Hematopoietic multipotent progenitor cell treated with erythropoietin and hydrocortisone succinate and interleukin-3 and kit ligand, for 4 days (in vitro differentiated cells): ENCODE measurements at places on chromosomes 1 and 21.
A peak's percentile ranks its signal among the peaks of the same experiment; 100 is the strongest.

- DNase-seq: peak; percentile 25
These were observed 710.6 kb downstream of the MATN1 start for GRCh38 chr1:30012455-30013440.

GRCh38 chr1:203629016-203629506, 2.4 kb downstream of the ATP2B4 start:
- DNase-seq: no peak

- DNase-seq: no peak
These were observed 807.1 kb upstream of the PRMT6 start for GRCh38 chr1:106249365-106249764.

DNA sequence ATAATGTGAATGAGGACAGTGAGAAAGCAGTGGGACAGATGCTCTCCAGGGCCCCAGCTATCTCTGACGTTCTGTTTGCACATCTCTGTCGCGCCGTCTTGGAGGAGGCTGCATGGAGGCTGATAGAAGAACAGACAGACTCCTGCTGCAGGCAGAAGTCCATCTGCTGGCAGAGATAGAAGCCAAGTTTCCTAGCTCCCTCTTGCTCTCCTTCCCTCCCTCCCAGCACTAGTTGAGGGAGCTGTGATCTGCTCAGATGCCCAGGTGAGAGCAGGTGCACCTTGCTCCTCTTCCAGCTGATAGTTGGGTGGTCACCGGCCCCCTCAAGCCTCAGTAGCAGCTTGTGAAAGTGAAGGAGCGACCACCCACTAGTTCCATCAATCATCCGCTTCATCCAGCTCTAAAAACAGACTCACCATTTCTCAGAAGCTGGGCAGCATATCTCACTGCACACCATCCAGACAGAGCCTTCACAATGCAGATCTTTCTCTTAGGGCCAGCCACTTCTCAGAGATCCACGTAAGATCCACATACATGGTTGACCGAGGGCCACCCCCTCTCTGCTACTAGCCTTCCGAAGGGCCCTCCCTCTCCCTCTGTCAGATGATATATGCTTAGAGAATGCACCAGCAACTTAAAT, 12.9 kb downstream of the LRRN2 start:
- DNase-seq: peak; percentile 61

- DNase-seq: peak; percentile 38
These were observed 320.9 kb downstream of the ASTN1 start for GRCh38 chr1:176843352-176844297.

DNA sequence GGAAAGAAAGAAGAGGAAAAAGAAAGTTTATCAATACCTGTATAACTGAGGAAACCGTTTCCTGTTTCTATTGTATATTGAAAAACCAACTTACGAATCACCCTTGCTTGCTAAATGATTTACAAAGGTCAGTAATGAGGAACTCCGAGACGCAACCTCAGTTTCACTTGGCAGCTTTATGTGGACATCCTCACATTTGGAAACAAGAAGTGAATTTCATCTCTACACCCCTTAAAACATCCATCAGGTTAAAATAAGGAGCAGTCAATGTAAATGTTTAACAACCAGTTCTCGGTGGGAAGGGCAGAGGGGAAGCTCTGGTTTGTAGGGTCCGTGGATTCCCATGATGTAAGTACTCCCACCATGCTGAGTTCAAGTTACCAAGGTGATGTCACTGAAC, 481.7 kb upstream of the RUNX1 start:
- no peak for DNase-seq

- peak; percentile 50 for DNase-seq
These were observed 3.0 kb downstream of the ZC3H12A start for GRCh38 chr1:37477198-37477931.

- no peak for DNase-seq
These were observed 437.6 kb downstream of the PRDM2 start for GRCh38 chr1:14137411-14138134.

- DNase-seq: peak; percentile 91
These were observed 690 bp downstream of the C1orf216 start for GRCh38 chr1:35717911-35718476.

GRCh38 chr1:32702599-32703478, at the start of gene SYNC:
SYNC (minus strand) TSS chr1:32702770; CDS start chr1:32702660, 110 bp downstream.
- DNase-seq: peak; percentile 90

GRCh38 chr1:91007827-91008226, 14.0 kb downstream of the ZNF644 start:
- DNase-seq: no peak

- no peak for DNase-seq
These were observed 119.7 kb downstream of the TGFB2 start for GRCh38 chr1:218464871-218465270.

DNA sequence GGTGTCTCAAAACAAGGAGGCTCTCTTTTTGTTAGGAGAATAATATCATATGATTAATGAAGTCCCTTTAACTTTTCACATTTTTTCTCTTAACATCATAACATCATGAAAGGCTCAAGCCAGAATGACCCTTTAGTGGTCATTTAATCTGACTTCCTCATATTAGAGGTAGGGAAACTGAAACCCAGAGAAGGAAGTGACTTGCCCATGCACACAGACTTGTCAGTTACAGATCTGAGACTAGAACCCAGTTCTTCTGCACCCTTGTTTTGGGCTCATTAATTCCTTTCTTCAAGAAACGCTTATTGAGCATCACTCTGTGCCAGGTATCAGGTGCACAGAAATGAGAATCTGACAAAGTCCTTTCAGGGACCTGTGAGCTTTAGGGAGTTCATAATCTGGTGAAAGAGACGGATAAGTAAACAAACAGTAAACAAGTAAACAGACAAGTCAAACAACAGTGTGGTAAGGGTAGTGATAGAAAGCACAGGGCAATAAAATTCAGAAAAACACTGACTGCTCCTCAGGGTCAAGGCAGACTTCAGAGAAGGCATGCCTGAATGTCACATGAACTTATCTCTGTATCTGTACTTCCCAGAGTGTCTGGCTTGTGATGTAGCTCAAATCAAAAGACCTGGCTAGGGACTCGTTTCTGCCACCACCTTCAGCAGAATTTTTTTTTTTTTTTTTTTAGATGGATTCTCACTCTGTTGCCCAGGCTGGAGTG, 38.3 kb upstream of the OSBPL9 start:
- DNase-seq: peak; percentile 49

DNA sequence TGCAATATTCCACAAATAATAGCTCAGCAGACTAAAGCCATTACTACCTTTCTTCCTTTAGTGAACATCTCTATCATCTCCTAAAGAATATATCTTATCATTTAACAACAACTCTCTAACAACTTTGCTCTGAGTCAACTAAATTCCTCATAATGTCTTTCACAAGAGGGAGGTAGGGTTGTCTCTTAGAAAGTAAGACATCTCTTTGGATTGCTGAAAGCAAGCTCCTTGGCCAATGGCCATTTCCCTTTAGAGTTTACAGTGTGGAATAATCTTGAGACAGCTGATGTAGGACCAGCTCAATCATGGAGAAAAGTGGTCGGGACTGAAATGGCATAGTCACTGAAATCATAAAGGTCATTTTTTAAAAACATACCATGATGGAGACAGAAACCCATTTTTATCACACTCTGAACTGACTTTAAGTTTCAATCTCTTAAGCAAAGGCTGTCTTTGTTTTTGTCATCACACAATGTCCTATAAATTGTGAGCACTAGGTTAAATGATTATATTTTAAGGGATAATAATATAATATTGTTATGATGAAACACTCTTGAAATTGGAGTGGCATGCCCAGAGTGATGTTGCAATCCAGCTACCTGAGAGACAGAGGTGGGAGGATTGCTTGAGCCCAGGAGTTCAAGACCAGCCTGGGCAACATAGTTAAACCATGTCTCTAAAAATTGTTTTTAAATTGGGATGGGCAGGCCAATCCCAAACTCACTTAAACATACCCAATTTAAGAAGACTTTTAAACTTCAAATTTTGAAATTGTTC, 91.1 kb downstream of the SLC44A5 start:
- DNase-seq: no peak

- DNase-seq: peak; percentile 68
These were observed 1.2 kb downstream of the GPR88 start for GRCh38 chr1:100538913-100539835.

DNA sequence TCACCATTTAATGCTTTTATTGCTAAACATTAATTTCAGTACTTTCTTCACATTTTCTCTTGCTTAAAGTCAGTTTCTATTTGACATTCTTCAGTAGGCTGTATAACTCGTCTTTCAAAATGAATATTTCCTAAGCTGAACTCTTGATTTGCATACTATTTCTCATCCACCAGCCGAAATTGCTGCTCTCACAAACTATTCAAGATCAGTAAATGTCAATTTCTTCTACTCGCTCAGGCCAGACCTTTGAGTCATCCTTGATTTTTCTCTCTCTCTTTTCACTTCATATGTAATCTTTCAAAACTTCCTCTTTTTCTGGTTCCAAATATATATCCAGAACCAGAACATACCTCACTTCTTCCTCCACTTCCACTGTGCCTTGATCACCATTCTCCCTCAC, 990.0 kb downstream of the KCNT2 start:
- no peak for DNase-seq
